Stimulated activated CD8-positive, alpha-beta memory T cell treated with anti-CD3 and anti-CD28 coated beads, Interleukin-15, amount 100 ng/mL, for 24 hours (primary cell): ENCODE measurements at places on chromosomes 3 and 15.

DNA sequence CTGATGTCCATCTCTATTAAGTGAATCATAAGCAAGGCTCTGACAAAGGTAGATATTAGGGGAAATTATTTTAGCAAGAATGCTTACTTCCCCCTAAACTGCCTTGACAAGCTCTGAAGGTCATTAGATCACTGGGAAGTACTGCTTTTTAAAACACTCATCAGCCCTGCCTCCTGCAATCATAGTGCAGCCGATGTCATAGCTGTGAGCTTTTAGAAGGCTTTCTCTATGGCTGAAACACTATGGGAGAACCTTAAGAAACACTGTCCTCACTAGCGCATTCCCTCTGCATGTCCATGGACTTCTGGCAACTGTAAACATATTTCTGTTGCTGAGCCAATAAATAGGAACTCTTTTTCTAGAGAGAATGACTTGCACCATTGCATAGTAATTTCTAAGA is 38.7 kb upstream of the PTPRG start:
- no peak for DNase-seq

- no peak for DNase-seq
These were observed 9.9 kb downstream of the KY start for GRCh38 chr3:134640872-134641470.

DNA sequence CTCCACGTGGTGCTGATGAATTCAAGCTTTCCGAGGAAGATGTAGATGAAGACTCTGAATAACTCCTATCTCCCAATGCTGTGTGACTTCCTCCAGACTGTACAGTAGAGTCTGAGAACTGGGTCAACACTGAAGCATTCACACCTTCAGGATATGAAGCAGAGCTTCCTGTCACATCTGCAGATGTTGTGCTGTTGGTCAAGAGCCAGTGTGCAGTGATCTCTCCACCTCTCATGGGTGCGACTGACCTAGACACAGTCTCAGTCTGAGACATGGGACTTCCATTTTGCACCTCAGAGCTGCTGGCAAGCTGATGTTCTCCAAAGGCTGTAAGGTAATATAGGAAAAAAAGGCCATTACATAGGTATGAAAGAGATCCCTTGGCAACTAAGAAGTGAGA is 36.5 kb downstream of the HEG1 start:
- DNase-seq = no peak

GRCh38 chr3:101133652-101134051 is 140.4 kb upstream of the ABI3BP start:
- no peak for DNase-seq

DNA sequence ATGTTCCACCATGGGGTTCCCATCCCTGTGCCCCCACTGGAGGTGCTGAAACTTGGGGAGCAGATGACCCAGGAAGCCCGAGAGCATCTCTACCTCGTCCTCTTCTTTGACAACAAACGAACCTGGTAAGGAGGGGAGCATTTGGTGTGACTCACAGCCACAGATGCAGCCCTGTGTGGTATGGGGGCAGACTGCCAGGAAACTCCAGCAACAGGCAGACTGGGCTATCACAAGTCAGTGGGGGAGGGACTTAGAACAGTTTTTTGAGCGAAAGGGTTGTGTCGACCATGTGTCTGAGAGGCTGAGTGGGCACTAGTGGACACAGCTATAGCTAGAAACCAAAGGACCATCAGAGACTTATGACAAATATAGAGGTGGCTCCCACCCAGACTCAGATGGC is 3.4 kb upstream of the OGG1 start:
- no peak for DNase-seq

DNA sequence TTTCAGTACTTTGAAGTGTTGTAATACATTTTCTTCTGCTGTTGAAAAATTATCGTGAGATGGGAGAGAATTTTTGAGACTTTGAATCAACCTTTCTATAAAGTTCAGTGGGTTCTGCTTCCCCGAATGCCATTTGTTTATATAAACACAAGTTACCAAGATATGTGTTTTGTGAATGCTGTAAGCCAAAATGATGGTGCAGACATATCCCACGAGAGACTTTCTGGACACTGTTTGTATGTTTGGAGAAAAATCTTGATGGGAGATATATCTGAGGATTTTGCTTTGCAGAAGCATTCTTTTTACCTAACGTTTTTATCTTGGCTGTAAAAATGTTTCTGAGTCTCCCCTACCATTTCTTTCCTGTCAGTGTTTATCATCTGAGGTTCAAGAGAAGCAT is 526.6 kb upstream of the ZNF717 start:
- no peak for DNase-seq

DNA sequence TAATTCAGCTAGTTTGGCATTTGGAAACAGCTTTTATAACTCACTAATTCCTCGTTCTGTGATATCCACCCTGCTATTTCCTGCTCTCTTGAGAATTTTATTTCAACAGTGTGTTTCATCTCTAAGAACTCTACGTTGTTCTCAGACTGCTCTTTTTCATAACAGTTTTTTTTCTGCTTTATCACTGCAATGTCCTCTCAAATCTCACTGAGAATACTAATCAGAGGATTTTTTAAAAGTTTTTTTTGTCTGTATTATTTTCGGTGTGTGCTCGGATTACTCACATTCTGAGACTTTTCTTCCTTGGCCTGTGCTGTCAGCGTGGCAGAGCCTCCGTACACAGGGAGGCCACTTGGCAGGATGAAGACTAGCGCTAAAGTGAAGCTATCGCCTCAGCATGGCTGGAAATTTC is 59.4 kb upstream of the NEO1 start:
- DNase-seq = no peak

- no peak for DNase-seq
These were observed 114.6 kb downstream of the TMCC1 start for GRCh38 chr3:129778871-129779270.

DNA sequence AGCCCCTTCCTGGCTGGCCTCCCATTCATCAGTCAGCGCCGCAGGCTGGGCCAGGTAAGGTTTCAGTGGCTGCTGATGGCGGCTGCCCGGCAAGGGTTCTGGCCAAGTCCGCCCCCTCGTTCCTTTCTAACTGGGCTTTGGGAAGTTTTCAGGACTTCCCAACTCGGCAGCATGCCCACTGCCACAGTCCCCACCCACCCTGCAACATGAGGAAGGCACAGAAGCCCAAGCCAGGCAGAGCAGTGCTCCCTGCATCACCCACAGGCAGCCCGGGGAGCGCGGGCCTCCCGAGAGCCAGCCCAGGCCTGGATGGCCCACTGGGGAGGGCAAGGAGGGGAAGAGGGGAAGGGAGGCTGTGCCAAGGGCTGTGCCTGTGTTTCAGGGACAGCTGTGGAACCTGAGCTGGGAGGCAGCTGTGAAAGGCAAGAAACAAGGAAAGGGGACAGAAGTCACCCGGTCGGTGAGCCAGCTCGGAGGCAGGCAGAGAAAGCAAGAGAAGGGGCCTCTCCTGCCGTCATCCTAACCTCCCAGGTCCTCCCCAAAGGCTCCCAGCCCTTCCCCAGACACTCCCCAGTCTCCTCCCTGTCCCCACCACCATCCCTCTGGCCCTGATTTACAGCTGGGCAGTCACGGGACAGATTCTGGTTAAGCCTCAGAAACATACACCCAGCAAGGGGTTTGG is 73.9 kb downstream of the CPN2 start:
- DNase-seq = no peak

- DNase-seq = no peak
These were observed 152.8 kb upstream of the BHLHE40 start for GRCh38 chr3:4826237-4827100.

DNA sequence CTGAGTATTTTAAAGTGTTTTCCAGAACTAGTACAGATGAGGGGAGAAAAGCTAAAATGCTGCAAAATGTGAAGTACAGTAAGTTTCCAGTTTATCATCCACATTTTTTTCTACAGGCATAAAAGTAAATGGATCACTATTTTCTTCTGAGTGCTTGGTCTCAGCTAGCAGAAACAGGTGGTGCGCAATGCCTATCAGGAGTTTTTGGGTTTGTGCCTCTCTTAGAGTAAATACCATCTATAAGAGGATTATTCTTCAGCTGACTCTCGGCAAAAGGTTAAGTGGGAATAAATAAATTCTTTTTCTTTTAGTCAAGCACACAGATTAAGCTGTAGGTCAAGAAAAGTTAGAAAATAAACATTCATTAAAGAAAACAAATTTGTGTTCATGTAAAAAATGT is 1027.7 kb downstream of the PLOD2 start:
- no peak for DNase-seq

DNA sequence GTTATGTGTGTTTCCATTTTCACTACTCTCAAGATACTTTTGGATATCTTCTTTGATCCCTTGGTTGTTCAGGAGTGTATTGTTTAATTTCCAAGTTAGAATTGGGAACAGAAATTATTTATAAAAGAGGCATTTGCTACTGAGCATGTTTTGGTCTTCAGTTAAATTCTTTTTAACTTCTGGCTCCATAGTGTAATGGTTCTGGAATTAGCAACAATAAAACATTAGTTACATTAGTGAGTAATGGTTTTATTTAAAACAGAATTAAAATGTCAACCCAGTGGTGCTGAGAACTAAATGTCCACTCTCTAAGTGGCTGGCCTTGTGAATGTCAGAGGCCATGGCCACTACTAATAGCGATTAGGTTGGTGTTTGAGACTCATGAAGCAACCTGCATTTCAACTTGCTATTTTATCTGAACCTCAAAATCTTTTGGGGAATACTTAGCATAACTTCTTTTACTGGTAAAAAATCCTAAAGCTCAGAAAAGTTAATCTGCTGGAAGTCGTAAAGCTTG is 19.5 kb upstream of the MASP1 start:
- DNase-seq = no peak

GRCh38 chr3:177378168-177378567 is 180.9 kb upstream of the TBL1XR1 start:
- DNase-seq = no peak
